ENCODE measurements at places on chromosomes 12 and 14. TPM values are rescaled to one million over a fixed set of nuclear protein-coding genes. Genes with fewer than 3 reads are reported as not detected.

NPFF gene
- not detected for total RNA-seq

TGM1 gene
- total RNA-seq: 2.1 TPM

AHNAK2 gene
- total RNA-seq: 65.5 TPM

OR6C76 gene
- total RNA-seq: not detected

C12orf42 gene
- not detected for total RNA-seq

DHH gene
- total RNA-seq: 3.5 TPM

CD163L1 gene
- 1.7 TPM for total RNA-seq
